ENCODE measurements at places on chromosomes 12 and 14.

DNA sequence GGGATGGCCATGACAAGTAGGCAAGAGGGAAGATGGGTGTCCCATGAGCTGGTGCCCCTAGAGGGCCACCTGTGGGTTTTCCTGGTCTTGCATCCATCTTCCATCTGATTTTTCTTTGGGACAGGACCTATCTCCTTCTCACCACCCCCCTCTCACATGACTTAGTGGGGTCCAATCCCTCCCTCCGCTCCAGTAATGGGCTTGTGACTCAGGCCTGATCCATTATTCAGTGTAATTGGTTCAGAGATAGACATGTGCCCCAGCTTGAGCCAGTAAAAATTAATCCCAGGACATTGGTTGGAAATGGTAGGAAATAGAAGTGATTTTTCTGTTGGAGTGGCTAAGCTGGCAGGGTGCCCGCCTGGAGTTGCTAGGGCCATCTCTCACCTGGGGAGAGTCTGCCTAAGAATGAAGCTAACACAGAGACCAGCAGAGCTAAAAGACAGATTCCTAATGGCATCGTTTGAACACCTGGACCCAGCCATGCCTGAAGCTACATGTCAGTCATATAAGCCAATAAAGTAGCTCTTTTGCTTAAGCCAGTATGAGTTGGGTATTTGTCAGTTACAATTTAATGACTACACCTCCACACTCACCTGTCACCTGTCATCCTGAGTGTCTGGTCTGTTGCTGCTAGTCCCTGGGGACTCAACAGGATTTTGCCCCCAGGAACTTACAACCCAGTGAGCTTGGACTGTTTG, 14.7 kb downstream of the RASAL1 start:
- peak; percentile 75 for DNase-seq

- DNase-seq: no peak
Observed at GRCh38 chr12:59067083-59067482, 146.8 kb upstream of the LRIG3 start.

- no peak for DNase-seq
Observed at GRCh38 chr12:121023799-121024198, 7.5 kb upstream of the C12orf43 start.

DNA sequence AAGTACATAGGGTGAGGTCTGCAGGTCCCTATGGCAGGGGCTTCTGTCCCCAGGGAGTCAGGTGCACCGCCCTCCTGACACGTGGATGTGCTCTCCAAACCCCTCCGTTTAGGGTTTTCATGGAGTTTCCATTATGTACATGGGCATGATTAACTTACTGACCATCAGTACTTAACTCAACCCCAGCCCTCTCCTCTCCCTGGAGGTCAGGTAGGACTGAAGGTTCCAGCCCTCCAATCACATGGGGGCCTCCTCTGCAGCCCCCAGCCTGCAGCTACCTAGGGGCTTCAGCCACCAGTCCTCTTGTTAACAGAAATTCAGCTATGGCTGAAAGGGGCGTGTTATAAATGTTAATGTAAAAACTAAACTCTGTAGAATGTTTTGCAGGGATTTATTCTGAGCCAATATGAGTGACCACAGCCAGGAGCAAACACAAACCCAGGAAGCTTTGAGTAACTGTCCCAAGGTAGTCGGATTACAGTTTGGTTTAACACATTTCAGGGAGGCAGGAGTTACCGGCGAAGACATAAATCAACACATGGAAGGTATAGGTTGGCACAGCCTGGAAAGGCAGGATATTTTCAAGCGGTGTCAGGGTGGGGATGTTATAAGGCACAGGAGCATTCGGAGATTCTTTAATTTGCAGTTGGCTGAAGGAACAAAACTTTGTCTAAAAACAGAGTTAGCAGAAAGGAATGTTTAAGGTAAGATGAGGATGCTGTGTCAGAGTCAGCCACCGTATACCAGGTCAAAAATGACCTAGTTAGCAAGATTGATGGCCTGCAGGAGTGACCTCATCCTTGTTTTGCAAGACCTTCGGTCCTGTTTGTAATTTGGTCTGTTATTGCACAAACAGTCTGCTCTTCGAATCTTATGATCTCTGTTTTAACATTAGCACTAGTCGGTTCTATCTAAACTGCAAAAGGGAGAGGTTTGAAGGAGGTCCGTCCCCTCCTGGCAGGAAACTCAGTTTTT, 75.2 kb downstream of the TNFAIP2 start:
- DNase-seq: no peak

GRCh38 chr12:85466890-85467289, 186.9 kb downstream of the ALX1 start:
- DNase-seq: no peak

DNA sequence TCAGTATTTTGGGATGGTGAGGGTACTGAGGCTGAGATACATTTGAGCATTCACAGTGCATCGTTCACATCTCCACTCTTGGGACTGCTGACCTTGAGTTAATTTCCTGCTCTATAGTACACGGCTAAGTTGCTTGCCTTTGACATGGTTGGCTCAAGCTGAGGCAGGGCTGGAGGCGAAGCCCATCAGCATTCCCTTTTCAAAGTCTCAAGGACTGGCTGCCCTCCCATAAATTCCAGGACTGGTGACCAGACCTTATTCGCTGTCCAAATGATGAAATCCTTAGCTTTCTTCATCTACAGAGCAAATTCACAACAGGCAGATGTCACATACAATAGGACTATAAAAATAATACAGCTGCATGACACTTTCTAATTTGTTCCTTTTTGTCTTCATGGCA, 85.9 kb downstream of the SSPN start:
- DNase-seq: no peak

GRCh38 chr14:61899497-61899896, 137.3 kb downstream of the SNAPC1 start:
- no peak for DNase-seq

- peak; percentile 86 for DNase-seq
Observed at GRCh38 chr14:69693145-69693544, 73.8 kb upstream of the SRSF5 start.

DNA sequence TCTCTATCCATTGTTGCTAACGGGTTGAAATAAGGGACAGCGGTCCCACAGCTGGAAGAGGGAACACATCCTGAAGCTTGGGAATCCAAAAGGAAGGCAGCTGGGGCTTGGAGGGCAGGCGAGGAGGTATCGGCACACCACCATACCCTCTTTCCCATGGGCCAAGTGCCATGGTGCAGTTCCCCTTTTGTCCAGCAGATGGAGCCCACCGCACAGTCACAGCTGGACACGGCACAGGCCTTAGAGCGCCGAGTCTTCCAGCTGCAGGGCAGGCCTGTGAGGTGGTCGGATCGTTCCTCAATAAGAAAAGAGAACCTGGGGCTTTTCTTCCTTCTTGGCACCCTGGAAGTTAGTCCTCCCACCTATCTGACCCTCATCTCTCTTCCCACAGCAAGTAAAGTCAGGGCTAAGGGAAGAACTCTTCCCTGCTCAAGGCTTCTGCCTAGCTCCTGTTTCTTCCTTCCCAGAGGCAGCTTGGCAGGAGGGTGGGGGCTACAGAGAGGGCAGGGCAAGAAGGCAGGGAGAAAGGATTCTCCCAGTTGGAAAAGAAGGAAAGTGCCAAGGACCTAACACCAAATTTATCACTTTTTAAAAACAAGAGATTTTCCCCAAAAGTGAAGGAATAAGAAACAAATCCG, 8.6 kb downstream of the PPP1R1A start:
- peak; percentile 45 for DNase-seq

All from NCI-H2081 (cell line).